ENCODE measurements at places on chromosomes 7 and 10.

GRCh38 chr10:103280031-103280430 lies 3.1 kb downstream of the INA start:
- no peak for DNase-seq

- DNase-seq = no peak
Measured at GRCh38 chr7:46545790-46546189, 624.7 kb upstream of the IGFBP3 start.

DNA sequence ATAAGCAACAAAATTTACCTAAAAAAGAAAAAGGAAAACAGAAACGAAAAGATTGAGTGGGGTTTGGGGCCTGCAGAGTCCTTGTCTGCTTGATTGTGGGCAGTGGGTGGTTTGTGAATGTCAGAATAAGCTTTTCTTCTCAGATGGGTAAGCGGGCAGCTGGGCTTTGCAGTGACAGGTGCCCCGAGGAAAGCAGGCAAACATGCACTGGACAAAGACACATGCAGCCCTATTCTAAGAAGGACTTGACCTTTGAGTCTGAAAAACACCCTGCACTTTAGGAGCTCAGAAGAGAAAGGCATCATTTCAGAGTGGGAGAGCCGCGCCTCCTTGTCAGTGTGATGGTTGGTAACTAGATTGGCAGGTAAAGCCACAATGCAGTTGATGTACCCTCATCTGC lies 562.7 kb downstream of the PTPRN2 start:
- DNase-seq = no peak

GRCh38 chr7:94043299-94043698 lies 39.1 kb upstream of the BET1 start:
- DNase-seq = no peak

DNA sequence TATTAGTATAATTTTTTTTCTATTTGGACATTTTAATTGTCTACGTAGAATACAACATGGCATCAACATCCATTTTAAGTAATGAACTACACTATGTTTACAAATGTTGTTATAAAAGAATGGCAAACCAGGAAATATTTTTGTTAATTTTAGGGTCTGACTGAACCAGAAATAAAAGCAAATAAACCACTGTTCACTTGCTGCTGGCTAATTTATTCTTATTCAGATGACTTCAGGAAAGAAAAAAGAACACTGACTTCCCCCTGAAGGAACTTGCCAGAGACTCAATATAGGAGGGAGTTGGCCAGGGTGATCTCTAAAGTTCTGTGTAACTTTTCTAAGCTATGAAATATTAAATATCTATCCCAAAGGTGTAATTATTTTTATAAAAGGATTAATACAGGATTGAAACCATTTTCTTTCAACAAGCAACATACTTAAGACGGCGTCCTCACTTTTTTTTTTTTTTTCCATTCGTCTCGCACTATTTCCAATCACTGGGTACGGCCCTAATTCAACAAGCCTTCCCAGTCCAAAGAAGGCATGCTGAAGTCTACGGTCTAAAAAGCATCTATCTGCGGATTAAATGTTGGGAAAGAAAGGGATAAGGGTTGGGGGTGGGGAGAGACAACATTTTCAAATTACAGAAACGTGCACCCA lies 1.2 kb downstream of the USP6NL start:
- no peak for DNase-seq

GRCh38 chr10:88343761-88344484 lies 239.2 kb downstream of the RNLS start:
- no peak for DNase-seq

GRCh38 chr7:150897502-150898474 lies 45.5 kb downstream of the AOC1 start:
- DNase-seq = no peak

DNA sequence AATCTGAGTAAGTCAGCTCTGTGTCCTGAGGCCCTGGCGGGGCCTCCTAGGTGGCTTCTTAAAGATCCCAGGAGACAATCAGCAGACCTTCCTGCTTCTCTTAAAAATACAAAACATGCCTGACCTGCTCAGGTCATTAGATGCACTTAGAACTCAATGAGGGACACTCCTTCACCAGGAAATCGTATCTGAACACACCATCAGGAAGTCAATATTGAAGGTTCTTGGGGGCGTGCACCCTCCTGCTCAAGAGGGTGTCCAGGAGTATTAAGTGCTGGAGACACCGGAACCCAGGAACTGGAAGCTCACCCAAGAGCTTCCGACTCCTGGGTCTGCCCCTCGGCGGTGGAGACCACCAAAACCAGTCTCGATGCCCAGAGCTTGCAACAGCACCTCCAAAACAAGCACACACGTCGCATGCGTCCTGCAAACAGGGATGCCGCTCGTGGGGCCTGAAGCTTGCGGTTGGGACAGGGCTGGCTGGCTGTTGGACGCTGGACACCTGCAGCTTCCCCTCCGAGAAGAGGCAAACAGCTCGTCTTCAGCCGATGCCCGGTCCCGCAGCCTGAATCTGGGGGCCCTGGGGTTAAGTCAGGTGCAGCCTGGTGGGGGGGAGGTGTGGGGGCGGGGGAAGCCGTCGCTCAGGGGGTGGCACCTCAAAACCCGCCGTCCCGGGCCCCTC lies 803 bp downstream of the RAPGEF5 start:
- no peak for DNase-seq
